Activated CD4-positive, alpha-beta T cell treated with anti-CD3 and anti-CD28 coated beads, Interleukin-2, amount 10 ng/mL, durations not matched to agents 24 days and 14 days (primary cell): ENCODE measurements at places on chromosomes 11 and 22.
A peak's percentile ranks its signal among the peaks of the same experiment; 100 is the strongest.

- H3K36me3 ChIP-seq: no peaks in the 10 kb centered on the region
- peaks cover 33% of the 10 kb centered on the region for H3K27me3 ChIP-seq
- no peak overlapping the region for H3K27ac ChIP-seq
- H3K4me3 ChIP-seq: no peak overlapping the region
These were observed 121.3 kb downstream of the APOL5 start for GRCh38 chr22:35838855-35839576.

DNA sequence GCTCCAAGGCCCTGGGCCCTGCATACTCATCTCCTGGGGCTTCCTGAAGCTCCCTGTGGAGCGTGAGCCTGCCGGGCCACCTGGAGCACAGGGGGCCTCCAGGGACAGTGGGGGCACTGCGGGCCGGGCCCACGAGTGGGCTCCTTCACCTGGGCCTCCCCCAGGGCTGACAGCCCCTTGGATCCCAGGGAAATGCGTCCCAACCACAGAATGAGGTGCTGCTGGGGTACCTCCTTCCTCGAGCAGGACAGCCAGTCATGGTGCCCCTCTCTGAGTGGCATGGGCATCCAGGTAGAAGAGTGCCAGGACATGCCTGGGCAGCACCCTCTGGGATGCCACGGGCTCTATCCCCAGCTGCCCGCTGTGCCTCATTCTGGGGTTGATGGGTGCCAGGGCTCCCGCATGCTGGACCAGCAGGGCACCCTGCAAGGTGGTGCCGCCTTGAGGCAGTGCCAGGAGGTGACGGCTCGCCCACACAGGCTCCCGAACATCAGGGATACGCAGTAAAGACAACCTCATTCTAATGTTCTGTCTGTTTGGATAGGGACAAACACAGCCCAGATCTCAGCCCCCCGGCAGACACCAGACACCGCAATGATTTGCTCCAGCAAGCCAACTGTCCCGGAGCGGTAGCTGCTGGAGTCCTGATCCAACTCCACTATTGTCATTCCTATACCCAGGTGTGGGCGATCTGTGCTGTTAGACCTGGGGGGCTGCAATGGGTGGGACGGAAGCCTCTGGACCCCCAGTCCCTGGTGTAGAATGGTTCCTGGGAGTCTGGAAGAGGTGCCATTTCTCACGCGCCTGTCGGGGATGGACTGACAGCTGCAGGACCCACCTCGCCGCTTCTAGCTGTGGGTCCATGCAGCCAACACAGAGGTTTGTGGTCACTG is 25.8 kb downstream of the KRTAP5-5 start:
- no peak overlapping the region for H3K27ac ChIP-seq
- H3K27me3 ChIP-seq: peaks cover 22% of the 10 kb centered on the region
- no peaks in the 10 kb centered on the region for H3K4me1 ChIP-seq
- H3K4me3 ChIP-seq: no peak overlapping the region
- H3K36me3 ChIP-seq: no peaks in the 10 kb centered on the region
- DNase-seq: no peak

GRCh38 chr11:62669420-62670161 is 1.9 kb upstream of the UQCC3 start:
- H3K4me1 ChIP-seq: peaks cover 37% of the 10 kb centered on the region
- DNase-seq: no peak
- no peaks in the 10 kb centered on the region for H3K27me3 ChIP-seq
- H3K36me3 ChIP-seq: peaks cover 60% of the 10 kb centered on the region
- H3K4me3 ChIP-seq: peak overlapping the region; percentile 88

DNA sequence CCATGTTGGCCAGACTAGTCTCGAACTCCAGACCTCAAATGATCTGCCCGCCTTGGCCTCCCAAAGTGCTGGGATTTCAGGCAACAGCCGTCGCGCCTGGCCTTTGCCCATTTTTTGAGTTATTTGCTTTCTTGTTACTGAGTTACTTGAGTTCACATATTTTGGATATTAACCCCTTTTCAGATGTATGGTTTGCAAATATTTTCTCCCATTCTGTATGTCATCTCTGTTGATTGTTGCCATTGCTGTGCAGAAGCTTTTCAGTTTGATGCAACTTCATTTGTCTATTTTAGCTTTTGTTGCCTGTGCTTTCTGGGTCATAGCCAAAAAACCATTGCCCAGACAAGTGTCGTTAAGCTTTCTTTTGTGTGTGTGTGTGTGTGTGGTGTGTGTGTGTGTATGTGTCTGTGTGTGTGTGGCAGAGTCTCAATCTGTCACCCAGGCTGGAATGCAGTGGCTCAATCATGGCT is 6.8 kb downstream of the TSGA10IP start:
- H3K27ac ChIP-seq: no peak overlapping the region
- H3K27me3 ChIP-seq: peaks cover 10% of the 10 kb centered on the region
- no peaks in the 10 kb centered on the region for H3K36me3 ChIP-seq
- H3K4me1 ChIP-seq: peaks cover 7% of the 10 kb centered on the region

DNA sequence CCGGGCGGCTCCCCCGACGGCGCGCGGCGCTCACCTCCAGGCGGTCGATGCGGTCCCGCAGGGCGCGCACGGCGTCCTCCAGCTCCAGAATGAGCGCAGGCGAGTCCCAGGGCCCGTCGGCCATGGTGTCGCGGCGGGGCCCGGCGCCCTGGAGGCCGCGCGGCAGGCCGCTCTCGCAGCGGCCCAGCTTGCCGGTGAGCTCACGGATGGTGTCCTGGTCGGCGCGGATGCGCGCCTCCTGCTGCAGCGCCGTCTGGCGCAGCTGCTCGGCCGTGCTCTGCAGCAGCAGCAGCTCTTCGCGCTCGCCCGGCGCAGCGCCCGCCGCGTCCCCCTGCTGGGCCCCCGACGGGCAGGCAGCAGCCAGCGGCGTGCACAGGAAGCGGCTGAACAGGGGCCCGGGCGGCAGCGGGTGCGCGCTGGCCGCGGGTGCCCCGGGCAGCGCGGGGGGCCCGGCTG is 599 bp downstream of the NPTXR start:
- no peak overlapping the region for H3K4me3 ChIP-seq
- H3K4me1 ChIP-seq: peaks cover 8% of the 10 kb centered on the region
- H3K27me3 ChIP-seq: peaks cover 62% of the 10 kb centered on the region
- peak; percentile 86 for DNase-seq
